Caco-2 (cell line): ENCODE measurements at places on chromosomes 3 and 15. TPM values are rescaled to one million over a fixed set of nuclear protein-coding genes. Genes with fewer than 3 reads are reported as not detected.

GRCh38 chr3:169323578-169324451, 339.7 kb downstream of the MECOM start:
- no peak for DNase-seq

DNA sequence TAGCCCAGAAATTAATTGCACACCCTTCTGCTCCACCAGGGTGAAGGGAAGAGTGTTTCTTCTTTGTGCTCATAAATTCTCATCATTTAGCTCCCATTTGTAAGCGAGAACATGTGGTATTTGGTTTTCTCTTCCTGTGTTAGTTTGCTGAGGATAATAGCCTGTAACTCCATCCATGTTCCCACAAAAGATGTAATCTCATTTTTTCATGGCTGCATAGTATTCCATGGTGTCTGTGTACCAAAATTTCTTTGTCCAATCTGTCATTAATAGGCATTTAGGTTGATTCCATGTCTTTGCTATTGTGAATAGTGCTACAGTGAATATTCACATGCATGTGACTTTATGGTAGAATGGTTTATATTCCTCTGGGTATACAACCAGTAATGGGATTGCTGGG, 86.8 kb downstream of the DTWD1 start:
- no peak for DNase-seq

GRCh38 chr3:37225481-37225880, 51.1 kb upstream of the LRRFIP2 start:
- no peak for DNase-seq

DNA sequence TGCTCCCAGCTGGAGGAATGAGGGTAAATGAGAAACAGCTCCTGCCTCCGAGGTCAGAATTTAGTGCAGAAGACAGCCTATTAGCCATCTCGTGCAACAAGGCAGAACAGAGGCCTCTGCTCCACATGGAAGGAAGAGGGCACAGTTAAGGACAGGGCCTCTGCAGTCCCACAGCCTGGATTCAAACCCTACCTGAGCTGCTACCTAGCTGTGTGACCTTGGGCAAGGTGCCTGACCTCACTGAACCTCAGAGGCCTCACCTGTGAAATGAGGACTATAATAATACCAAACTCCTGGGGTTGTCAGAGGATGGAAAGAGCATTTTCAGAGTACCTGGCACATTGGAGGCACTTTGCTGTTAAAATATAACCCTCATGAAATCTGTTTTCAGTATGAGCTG, 285.7 kb upstream of the CTNNB1 start:
- no peak for DNase-seq

- no peak for DNase-seq
These were observed 81.2 kb downstream of the IGF1R start for GRCh38 chr15:98729446-98730042.

DNA sequence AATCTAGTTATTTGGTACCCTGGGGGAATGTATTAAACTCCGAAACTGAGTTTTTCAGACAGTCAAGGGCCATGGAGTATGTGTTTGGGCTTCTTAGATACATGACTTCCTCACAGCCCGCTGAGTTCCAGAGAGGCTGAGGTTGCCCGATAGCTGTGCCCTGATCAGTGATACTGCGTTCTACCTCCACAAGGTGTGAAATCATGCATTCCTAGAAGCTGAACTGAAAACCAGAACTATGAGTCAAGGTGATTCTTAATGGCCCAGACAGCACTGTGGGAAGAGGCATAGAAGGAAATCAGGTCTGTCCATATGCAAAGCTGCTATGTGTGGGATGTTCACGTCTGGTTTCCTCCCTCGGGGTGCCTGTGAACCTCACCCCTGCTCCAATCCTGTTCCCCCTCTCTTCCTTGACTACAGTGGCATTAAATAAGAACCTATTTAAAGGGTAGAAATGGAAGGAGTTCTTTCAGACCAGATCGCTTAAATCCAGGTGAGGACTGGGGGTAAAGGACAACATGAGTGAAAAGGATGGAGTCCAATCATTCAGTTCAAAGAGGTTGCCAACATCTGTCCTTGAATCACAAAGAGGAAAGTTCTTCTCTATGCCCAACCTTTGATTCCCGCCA, 74.3 kb downstream of the MYO1E start:
- no peak for DNase-seq

- DNase-seq = no peak
These were observed 203.6 kb downstream of the EDEM1 start for GRCh38 chr3:5390936-5391625.

DNA sequence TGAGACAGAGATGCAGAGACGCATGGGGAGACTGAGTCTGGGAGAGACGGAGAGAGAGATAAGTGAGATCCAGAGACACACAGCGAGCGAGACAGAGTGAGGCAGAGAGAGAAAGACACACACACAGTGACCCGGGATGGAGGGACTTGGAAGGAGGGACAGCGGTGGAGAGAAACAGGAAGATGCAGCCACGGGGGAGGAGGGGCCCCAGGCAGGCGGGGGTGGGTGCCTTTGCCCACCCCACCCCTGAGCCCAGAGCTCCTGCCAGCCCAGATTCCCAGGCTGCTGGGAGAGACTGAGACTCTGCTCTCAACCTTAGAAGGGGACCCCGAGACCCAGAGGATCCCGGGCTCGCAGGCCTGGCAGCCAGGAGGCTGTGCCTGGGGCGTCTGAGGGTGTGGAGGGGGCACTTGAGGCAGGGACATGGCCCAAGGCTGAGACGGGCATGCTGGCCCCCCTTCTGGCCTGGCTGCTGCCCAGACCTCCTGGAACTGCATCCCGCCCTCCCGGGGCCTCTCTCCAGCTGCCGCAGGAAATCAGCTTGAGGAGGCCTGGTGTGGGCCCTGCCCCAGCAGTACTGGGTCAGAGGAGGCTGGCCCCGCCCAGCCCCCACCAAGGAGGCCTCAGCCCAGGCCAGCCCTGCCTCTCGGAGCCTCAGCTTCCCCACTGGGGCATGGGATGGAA, 18.1 kb downstream of the H1-8 start:
- no peak for DNase-seq

GRCh38 chr3:108528459-108529252, 18.3 kb upstream of the MYH15 start:
- DNase-seq = no peak

DNA sequence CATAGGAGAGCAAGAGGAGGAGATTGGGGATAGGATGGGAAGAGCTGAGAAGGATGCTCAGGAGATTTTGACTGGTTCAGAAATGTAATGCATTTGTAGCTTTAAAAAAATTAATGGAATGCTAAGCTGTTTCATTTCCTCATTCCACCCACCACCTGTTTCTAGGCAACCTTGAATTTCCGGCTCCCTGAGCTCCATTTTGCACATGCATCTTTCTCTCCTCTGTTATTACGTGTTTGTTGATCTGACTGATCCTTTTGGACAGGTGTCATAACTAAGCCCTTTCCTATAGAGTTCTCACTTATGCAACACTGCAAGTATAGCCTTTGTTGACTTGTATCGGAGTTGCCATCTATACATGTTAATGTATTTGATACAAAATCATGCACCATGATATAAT, 4.3 kb downstream of the TMPRSS7 start:
- no peak for DNase-seq

DNA sequence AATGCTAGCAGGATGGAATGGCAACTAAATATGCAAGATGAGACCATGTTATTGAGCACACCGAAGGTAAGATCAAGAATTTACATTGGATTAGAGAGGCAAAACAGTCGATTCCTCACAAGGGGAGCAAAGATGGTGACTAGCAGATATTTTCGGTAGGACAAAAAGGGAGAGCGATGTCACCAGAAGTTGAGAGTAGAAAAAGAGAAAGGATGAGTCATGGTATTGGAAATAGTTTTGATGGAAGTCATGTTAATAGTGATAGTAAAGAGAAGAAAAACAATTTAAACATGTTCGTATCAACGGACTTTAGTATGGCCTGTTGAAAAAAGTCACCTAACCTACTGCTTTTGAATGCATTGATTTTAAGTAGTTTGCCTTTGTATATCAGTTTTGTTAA, 55.0 kb downstream of the UBE2E2 start:
- DNase-seq = no peak

HHATL gene
- not detected in 2 replicates for total RNA-seq
